HS-27A (cell line): ENCODE measurements at places on chromosomes 11 and 22.

DNA sequence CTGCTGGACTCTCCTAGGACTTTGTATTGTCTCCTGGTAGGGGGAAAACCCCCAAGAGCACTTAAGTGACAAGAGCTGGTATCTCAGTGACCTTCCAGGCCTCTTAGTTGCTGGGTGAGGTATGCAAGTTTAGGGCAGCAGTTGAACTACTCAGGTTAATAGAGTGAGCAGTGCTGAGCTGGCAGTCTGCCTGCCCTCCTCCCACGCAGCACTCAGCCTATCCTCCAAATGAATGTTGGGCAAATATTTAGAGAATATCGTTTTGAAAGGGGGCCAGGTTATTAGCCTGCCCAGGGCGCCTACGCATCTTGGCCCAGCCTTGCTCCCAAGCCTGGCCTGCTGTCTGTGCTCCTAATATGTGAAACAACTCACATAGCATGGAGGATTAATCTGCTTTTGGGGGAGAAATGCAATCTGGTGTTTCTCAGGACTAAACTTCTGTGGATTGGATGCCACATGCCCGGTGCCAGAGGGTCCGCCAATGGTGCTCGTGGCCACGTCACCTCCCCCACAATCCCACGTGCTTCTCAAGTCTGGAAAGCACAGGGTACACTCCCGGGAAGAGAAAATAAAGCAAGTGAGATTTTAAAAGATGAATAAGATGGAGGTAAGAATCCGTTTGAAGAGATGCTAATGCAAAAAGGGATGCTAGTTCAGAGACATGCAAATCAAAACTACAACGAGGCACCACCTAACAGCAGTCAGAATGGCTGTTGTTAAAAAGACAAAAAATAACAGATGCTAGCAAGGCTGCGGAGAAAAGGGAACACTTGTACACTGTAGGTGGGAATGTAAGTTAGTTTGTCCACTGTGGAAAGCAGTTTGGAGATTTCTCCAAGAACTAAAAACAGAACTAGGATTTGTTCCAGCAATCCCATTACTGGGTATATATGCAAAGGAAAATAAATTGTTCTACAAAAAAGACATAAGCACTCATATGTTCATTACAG lies 67.7 kb downstream of the SPON1 start:
- DNase-seq: no peak

GRCh38 chr22:45775569-45776312 lies 104.1 kb downstream of the ATXN10 start:
- no peak for DNase-seq

DNA sequence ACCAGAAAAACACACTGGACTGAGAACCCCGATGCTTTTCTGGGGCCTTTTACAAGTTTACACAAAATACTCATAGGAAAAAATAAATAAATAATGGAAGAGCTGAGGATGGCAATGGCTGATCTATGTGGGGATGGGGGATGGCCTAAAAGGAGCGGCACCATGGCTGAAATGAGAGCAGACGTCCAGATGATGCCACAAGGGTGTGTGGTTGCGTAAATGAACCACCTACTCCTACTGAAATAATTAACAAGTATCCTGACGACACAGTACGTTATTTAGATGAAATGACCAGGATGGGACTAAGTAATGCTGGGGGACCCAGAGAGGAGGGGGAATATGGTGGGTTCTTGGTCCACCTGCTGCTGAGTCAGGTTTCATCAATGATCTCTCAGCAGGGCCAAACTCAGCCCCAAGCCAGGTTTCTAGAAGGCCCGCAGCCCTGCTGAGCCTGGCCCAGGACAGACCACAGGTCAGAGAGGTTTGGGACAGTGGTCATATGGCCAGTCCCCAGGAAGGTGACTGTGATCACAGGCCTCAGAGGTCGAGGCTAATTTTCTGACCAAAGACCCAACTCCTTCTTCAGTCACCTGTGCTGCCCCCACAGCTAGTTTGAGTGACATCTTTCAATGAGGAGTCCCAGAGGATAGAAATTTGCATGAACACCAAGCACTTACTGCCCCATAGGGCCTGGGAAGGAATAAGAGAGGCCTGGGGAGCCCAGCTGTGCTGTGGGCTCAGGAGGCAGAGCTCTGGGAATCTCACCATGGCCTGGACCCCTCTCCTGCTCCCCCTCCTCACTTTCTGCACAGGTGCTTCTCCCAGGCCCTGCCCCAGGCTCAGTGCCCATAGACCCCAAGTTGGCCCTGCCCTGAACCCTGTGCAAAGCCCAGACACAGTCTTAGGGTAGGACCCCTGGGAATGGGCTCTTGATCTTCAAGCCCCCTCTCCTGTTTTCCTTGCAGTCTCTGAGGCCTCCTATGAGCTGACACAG lies 76.3 kb upstream of the IGLL5 start:
- DNase-seq: no peak

- no peak for DNase-seq
These were observed 1.6 kb downstream of the CPT1A start for GRCh38 chr11:68839911-68840641.

GRCh38 chr11:26070714-26071380 lies 261.1 kb upstream of the ANO3 start:
- DNase-seq: no peak

GRCh38 chr11:96309016-96309642 lies 33.9 kb downstream of the MAML2 start:
- no peak for DNase-seq

DNA sequence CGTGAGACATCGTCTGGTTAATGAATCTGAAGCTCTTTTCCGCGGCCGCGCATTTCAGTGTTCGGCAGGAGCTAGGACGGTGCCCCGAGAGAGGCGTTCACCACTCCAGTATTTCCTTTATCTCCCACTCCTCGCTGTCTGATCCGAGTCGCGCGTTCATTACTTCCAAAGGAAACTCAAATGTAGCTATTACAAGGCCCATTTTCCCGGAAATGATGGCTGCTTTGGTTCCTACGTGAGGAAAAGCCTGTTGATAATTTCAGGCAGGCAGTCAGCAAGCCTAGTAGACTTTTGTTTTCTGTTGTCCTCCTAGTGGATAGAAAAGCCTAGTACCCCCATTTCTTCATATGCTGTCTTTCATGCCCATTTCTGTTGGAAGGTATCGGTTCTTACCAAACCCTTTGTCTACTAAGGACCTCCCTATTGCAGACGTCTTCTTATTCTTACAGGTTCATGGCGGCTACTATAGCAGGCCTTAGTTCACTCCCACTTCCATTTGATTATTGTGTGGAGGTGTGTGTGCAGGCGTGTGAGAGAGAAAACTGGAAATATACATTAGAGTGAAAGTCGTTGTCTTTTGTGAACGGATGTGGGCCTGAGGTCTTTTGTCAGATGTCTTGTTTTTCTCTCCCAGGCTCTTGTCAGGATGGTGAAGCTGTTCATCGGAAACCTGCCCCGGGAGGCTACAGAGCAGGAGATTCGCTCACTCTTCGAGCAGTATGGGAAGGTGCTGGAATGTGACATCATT lies 737 bp downstream of the RBM4 start:
- DNase-seq: no peak

GRCh38 chr11:135075740-135076139 lies 663.7 kb upstream of the B3GAT1 start:
- no peak for DNase-seq

GRCh38 chr11:7168741-7168990 lies 79.9 kb downstream of the RBMXL2 start:
- DNase-seq: no peak

- no peak for DNase-seq
These were observed 1.2 kb downstream of the ZDHHC8 start for GRCh38 chr22:20132686-20133246.

DNA sequence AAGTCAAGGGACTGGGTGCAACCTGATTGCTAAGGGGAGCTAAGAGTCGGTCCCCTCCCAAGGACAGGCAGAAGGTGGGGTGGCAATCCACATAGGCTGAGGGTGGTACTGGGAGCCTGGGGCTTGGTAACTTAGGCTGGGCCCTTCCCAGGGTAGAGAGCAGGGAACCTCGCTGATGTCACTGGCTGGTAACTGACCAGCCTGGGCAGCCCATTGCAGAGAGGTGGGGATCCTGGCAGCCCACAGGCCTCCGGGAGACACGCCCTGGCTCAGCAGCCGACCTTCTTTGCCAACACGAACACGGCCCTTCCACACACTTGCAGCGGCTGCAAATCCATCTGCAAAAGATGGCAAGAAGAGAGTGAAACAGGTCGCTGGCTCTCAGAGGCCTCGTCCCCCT lies 25.4 kb downstream of the A4GALT start:
- no peak for DNase-seq

GRCh38 chr22:49690454-49690853 lies 137.2 kb downstream of the BRD1 start:
- no peak for DNase-seq

DNA sequence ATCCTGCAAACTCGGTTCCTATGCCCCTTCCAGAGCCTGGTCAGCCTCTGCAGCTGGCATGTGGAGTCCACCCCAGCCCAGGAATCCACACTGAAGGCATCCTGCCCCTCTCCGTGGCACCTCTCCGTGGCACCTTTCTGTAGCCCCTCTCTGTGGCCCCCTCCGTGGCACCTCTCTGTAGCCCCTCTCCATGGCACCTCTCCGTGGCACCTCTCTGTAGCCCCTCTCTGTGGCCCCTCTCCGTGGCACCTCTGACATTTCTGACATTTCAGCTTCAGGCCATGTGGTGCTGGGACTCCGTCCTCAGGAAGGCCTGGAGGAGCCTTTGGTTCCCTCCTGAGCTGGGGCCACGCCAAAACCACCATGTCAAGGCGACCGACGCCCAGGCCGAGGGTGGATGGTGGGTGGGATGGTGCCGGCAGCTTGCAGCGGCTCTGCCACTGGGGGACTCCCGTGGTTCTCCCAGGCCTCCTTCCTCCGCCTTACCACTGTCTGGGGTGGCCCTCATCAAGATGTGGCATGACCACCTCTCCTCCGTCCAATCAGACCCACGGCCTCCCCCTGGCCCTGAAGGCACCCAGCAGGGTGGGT lies 1518.5 kb downstream of the BRD1 start:
- no peak for DNase-seq

DNA sequence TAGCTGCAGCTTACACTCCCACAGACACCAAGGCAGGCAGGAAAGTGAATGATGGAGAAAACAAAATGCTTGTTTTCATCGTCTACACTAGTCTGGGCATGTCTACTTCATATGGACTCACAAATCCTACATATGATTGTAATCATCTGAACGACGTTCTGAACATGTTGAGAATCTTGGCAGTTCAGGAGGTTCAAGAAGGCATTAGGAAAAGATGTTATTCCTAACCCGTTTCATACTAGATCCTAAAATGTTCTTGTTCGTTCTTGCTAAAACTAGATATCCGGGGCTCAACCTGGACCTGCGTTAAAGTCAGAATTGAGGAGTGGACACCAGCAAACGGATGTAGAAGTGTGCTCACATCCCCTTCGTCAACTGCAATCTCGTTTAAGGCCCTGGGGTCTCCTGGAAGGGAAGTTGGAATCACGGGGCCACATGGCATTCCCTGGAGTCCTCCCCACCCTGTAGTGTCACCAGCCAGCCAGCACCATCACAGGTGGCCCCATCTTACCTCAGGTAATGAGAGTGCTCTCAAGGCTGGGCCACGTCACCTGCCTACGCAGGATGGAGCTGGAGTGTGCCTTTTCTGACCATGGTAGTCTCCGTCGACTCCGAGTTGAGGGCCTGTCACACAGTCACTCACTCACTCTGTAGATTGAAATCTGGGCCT lies 37.3 kb downstream of the C11orf58 start:
- no peak for DNase-seq

DNA sequence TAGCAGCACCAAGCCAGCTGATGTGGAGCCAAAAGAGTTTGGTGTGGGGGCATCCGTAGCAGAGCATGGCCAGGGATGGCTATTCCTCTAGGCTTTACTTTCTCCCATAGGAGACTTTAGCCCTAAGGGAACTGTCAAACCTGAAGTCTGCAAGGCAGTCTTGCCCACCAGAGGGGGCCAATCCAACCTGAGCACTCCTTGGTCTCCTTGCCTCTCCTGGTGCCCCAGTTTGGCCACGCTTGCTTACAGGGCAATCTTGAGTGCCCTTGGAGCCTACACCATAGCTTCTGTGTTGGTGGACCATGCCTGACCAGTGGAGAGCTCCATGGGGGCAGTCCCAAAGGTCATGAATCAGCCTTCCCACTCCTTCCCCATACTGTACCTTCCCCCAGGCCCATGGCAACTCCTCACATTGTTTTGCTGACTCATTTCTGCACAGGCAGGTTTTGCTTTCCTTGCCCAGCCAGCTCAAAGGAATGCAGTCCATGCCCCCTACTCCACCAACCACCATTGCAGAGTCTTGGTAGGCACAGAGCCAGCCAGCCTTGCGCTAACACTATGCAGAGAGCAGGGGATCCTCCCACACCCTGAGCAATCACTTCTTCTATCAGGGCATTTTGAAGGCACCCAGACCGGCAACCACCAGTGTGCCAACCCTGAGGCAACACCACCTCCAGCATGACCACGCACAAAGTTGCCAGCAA lies 1421.2 kb upstream of the RAG2 start:
- DNase-seq: peak; percentile 45

DNA sequence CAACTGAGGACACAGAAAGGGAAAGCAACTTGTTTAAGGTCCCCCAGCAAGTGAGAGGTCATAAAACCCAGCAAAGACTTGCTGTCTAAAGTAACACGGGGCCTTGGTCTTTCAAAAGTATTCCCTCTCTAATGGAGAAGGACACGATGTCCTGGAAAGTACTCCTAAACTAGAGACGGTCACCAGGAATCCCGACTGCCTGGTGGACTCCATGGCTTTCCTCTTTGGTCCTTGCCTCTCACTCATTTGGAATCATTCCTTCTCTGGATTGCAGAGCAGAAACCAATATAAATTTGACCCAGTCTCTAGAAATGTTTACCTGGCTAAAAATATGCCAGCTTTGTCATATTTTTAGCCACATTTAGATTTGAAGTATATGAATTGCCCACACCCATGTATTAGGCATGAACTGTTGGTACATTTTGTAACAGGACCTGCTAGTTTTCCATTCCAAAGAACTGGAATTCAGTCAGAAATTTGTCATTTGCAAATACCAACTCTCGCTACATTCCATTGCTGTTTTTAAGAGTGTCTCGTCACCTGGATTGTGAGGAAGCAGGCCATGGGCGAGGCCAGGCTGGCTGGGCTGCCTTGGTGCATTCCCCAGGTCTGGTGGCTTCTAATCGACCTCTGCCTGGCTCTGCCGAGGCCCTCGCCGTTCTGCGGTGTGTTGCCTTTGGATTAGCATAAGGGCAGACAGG lies 12.9 kb downstream of the NAV2 start:
- no peak for DNase-seq
